Transverse colon (tissue), 4 donors: ENCODE measurements at places on chromosomes 5 and 9. TPM values are rescaled to one million over a fixed set of nuclear protein-coding genes. Genes with fewer than 3 reads are reported as not detected.

The HABP4 gene
- 1.9 TPM for total RNA-seq

The SVEP1 gene
- 18.7 TPM for total RNA-seq

The SLC6A3 gene
- not detected for total RNA-seq

- DNase-seq: no peak
These were observed 134.1 kb downstream of the NPR3 start for GRCh38 chr5:32845171-32845570.

- no peak for DNase-seq
These were observed 172.1 kb downstream of the ENC1 start for GRCh38 chr5:74468421-74468820.

GRCh38 chr5:32383065-32383464 lies 61.5 kb downstream of the ZFR start:
- DNase-seq: no peak

GRCh38 chr9:115673599-115673998 lies 480.0 kb upstream of the PAPPA start:
- no peak for DNase-seq

DNA sequence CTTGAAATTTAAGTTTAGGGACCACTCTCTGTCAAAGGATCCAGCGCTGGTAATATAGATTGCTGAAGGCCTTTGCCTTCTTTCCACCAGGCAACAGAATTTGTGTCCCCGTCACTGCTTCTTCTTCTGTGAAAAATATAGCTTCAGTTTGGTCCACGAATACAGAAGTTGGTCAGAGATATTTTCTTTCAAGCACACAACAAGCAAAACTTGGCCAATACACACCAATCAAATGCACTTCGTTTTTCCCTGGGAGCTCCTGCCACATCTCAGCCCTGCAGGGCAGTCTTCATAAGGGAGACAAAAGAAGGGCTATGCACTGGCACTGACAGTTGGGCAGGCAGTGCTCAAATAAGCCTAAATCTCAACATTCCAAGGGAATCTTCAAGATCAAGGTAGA lies 22.9 kb downstream of the HAVCR2 start:
- no peak for DNase-seq

- DNase-seq: peak; percentile 88
These were observed 4.9 kb downstream of the TPRN start for GRCh38 chr9:137195525-137196220.

DNA sequence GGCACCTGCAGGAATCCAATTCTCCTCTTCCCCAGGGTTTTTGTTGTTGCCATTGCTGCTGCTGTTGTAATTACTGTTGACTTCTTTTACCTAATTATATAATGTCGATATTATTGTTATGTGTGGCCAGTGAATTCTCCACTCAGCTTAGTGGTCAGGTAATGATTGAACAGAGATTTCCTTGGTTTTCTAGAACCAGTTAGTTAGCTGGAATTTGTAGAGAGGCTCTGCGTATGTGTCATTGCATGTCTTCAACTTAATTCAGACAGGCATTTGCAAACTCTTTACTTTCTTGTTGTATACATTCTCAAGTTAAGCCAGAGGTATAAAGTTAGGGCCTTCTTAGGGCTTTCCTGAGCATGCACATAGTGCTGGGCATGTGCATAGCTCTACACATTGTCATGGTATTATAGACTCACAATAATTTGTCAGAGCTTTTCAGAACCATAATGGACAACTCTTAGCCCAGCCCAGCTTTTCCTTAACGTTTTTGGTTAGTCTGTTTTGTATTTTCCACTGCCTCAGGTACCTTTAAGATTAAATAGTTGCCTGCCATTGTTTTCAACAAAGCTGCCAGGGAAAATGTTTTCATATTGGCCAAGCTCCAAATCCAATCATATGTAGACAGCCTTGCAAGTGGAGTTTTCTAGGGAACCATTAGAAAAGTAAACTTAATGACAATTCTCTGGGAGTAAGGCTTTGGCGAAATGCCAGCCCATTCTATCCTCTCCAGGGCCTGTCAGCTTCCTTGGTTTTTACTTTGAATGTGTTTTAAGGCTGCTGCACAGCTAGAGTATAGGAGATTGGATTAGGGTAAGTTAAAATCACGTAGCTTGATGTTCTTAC lies 68.1 kb downstream of the UBE2R2 start:
- DNase-seq: peak; percentile 26
